ENCODE measurements at places on chromosomes 6 and 20.

GRCh38 chr6:36593569-36594028 lies 563 bp upstream of the SRSF3 start:
- DNase-seq = no peak

GRCh38 chr6:151808371-151809241 lies 1.1 kb downstream of the ESR1 start:
- peak; percentile 2 for DNase-seq

GRCh38 chr6:652865-653264 lies 4.0 kb downstream of the HUS1B start:
- no peak for DNase-seq

- DNase-seq = no peak
Observed at GRCh38 chr20:24098886-24099285, 110.3 kb upstream of the GGTLC1 start.

GRCh38 chr6:140766999-140767398 lies 1365.7 kb upstream of the GJE1 start:
- DNase-seq = no peak

DNA sequence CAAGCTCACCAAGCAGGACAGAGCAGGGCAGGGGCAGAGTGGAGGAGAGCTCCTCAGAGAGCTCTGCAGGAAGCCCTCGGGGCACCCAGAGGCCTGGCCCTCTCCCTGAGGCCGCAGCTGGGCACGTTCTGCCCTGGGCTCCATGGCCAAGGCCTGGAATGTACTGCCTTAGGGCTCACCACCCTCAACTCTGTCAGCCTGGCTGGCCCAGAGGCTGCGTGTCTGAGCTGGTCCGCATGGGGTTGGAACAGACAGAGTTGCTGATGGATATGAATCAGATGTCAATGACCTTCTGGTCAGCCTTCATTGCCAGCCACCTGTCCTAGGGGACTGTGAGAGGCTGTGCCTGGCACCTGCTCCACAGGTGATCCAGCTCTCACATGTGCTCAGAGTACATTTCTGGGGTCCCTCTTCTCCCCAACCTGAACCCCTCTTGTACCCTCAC lies 33.2 kb upstream of the PCMTD2 start:
- DNase-seq = no peak

GRCh38 chr6:167888098-167888497 lies 61.4 kb downstream of the AFDN start:
- no peak for DNase-seq

DNA sequence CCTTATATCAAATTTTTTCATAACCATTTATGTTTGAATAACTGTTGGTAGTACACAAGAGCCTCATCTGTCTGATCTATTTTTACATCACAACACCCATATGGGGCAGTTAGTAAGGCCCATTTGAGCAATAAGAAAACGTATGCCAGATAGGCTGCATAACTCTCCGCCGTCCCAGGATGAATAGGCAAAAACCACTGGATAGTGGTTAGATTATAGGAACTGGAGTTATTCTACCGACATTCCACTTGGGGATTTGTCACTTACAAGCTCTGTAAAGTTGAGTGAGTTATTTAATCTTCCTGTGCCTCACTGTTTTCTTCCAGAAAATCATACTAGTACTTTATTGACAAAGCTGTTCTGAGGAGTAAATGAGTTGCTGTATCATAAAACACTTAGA lies 881.9 kb downstream of the QKI start:
- DNase-seq = no peak

DNA sequence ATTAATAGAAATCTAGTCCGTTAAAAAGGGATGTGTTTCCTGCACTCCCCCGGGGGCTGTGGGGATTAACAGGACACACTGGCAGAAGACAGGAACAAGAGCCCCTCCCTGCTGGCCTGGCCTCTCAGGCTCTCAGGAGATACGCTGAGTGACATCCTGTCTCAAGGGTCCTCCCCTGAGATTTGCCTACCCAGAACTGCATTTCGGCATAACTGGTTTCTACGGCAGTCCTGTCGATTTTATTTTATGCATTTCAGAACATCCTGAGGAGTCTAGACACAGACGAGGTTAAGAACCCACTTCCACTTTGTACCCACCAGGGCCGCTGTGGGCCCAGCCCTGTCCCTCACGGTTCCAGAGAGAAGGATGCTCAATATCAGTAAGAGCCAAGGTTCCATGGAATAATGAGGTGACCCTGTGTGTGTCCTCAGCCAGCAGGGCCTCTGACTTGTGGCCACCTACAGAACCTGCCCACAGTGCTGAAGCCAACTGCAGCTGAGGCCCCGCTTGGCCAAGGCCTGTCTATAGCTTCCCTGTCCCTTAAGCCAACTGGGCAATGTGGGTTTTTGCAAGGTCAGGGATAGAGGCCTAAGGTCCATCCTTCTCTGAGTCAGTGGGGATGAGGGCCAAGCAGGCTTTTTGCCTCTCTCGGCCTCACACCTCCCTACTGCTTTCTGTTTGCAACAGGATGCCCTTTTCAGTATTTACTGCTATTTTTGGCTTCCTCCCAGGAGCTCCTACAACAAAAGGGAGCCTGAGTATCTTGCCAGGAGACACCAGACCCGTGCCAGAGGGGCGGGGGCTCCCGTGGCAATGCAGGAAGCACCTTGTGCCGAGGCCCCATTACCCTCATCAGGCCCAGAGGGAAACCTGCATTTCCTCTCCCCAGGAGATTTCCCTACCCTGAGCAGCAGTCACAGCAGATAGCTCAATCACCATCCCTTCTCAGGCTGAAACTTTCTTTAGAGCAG lies 14.7 kb downstream of the UQCC2 start:
- DNase-seq = no peak

All from stimulated activated CD4-positive, alpha-beta T cell treated with anti-CD3 and anti-CD28 coated beads, TNF-alpha, amount 100 ng/mL, for 24 hours (primary cell).